ENCODE measurements at places on chromosomes 4 and X. TPM values are rescaled to one million over a fixed set of nuclear protein-coding genes. Genes with fewer than 3 reads are reported as not detected.

- peak; percentile 17 for DNase-seq
Measured at GRCh38 chr4:179867300-179867878, 2375.8 kb upstream of the TENM3 start.

NAP1L2 gene
- not detected for total RNA-seq

DNA sequence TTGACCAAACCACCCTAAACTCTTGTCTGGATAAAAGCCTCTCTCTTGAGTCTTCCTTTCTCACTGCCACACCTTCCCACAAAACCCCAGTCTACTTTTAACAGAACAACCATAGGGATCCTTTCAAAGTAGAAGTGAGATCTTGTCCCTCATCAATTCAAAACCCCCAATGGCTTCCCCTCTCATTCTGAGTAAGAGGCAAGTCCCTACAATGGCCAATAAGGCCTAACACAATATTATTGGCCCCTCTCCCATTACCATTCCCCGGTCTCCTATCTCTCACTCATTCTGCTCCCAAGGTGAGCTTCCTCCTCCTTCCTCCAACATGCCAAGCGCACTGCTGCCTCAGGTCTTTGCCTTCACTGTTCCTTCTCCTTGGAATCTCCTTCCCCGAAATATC, 57.1 kb downstream of the REELD1 start:
- no peak for DNase-seq

MTMR8 gene
- total RNA-seq = not detected
